ENCODE measurements at places on chromosomes 4 and X.

DNA sequence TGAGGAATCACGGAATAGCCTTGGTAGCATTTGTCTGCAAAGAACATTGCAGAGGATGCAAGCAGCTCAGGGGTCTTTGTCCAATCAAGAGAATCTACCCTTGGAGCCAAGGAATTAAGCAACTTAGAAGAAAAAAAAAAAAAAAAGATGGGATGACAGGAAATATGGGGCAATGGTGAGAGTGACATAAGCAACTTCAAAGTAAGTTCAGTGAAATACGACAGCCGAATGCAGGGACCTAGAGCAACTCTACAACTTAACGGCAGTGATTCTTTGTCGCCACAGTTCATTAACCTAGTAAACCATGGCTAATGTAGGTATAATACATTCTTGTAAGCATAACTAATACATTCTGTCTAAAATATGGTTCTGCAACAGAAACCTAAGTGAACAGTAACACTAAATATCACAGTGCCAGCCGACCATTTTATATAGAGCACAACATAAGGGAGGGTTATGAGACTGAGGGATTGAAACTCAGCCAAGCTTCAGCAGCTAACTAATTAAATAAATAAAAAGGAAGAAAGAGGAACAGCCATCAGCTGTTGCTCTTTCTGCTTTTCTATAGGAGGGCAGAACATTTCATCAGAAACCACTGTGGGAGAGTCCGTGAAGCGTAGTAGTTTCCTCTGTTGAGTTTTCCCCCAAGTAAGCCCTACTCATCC lies 74.7 kb downstream of the PPARGC1A start:
- no peak for DNase-seq

- no peak for DNase-seq
Measured at GRCh38 chrX:40996886-40997530, 88.2 kb upstream of the USP9X start.

DNA sequence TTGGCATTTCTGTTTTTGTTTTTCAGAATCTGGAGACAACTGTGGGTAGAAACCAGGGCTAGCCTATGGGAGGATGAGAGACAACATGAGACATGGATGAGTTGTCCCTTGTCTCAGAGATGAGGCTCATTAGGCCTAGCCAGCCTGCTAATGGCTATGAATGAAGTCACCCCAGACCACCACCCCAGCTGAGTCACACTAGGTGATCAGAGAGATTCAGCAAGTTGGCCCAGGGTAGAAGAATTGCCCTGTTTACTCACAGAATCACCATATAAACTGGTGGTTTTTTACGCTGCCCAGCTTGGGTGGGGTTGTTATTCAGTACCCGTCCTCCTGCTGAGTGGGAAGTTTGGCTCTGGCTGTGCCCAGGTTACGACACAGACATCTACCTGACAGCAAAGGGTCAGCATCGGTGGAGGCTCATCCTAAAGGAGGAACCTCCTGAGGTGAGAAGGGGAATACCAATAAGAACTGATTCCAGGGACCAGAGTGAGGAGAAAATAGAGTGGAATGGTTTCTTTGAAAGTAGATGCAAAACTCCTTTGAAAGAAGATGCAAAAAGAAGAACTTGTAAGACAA lies 17.2 kb upstream of the ARSJ start:
- DNase-seq: no peak

- DNase-seq: no peak
Measured at GRCh38 chr4:10183462-10183861, 66.9 kb upstream of the WDR1 start.

DNA sequence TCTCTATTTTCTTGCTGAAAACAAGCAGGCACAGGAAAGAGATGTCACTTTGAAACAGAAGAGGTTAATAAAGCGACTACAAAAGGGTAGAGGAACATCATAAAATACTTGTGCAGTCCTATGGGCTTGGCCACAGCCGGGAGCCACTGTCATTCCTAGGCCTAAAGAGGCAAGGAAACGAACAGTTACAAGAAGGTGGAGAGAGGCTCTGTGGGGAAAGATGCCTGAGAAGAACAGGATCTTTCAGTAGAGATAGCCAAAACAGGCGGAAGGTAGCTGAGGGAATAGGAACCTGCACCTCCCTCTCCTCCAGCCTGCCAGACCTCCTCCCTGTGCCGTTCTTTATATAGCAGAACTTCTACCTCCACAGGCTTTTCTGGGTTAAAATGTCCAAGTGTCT lies 57.4 kb upstream of the ARSJ start:
- no peak for DNase-seq

Data from activated CD4-positive, CD25-positive, alpha-beta regulatory T cell (primary cell).